ENCODE measurements at places on chromosomes 5 and 9.
A peak's percentile ranks its signal among the peaks of the same experiment; 100 is the strongest.

GRCh38 chr5:39657943-39658342 lies 233.2 kb upstream of the DAB2 start:
- DNase-seq: no peak

GRCh38 chr5:35371951-35372426 lies 141.7 kb upstream of the PRLR start:
- DNase-seq: no peak

GRCh38 chr9:133166392-133166791 lies 2.7 kb upstream of the GBGT1 start:
- no peak for DNase-seq

- no peak for DNase-seq
These were observed 55.8 kb upstream of the ABL1 start for GRCh38 chr9:130779153-130779855.

DNA sequence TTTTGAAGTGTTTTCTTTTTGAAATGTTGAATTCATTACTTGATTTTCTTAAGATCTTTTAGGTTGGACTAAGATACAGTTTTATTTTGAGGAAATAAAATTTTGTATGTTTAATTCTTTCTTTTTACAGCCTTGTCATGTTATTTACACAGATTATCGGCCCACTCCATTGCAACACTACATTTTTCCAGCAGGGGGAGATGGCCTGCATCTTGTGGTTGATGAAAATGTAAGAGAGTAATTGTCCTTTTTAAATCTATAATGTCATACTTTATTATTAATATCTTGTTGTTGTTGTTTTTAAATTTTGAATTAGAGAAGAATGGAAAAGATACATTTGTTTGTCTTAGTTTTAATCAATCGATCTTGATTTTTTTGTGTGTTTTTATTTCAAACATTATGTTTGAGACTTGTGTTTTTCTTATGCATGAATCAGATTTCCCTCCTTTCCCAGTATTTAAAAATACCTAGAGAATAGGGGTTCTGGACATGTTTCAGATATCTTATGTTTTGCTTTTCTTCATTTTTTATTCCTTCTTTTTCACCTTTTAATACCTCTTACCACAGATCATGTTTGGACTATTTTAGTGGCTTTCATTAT lies 36.7 kb downstream of the MTREX start:
- DNase-seq: peak; percentile 57

DNA sequence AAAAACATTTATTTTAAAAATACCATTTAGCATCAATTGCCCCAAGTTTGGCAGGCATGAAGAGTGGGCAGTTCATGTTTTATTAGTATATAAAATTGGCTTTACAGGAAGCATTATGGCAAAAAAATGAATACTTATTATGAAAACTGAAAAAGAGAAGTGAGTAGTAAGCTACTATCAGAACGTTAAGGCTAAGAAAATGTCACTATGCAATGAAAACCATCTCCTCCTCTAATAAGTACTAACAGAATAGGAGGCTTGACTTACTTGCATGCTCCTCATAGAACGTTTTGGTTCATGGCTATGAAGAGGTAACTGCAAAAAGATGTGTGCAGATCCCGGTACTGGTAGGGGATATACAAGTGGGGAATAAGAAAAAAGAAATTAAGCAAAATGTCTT lies 23.6 kb downstream of the TICAM2 start:
- DNase-seq: no peak

DNA sequence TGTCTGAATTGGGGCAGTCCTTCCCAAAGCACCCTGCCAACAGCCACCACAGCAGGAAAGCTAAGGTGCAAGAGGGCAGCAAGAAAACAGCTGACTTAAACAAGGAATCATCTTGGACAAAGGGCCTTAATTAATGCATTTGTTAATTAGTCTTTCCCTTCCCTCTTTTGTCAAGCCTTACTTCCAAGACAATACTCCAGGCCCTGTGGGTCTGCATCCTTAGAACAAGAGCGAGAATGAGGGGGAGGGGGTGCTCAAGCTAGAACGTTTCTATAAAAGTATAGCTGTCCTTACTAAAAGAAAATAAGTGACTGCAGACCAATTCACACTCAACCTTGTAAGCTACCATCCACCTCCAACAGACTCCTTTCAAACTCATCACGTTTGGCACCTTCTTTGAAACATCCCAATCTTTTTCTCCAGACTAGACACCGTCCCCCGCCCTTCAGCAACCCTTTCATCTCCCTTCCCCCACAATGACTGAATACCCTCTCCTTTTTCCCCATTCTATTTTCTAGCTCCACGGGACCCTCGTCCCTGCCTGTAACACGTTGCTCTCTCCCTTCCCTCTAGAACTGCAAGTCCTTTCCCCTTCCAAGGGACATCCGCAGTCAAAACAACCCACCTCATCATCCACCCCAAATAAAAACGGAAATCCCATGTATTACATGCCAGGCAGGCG lies 85.7 kb upstream of the RNF38 start:
- DNase-seq: no peak

DNA sequence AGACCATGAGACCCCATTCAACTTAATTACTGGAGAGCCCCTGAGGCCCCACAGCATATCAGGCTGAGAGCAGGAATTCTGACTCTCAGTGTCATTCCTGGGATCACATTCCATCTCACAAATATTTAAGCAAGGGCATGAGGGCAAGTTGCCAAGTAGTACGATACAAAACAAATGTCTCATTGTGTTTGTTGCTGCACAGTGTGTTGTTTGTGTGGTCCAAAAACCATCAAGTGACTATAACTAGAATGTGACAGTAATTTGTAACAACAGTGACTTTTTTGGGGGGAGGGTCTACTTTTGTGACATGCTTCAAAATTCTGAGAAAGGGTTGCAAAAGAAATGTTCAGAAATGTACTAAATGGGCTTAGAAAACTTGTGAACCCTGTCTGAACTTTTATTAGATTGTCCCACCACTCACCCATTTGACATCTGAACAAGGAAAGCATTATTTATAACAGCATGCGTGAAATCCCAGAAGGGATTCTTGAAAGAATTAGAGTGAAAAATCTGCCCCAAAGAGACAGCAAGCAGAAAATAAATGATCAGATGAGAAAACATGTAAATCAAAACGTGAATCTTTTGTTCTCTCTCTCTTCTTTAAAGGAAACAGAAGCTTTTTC lies 347.0 kb downstream of the NTRK2 start:
- no peak for DNase-seq

- no peak for DNase-seq
These were observed 720 bp downstream of the NUDT12 start for GRCh38 chr5:103561685-103562452.

- no peak for DNase-seq
These were observed 250.3 kb downstream of the TRIM32 start for GRCh38 chr9:116937361-116937760.

DNA sequence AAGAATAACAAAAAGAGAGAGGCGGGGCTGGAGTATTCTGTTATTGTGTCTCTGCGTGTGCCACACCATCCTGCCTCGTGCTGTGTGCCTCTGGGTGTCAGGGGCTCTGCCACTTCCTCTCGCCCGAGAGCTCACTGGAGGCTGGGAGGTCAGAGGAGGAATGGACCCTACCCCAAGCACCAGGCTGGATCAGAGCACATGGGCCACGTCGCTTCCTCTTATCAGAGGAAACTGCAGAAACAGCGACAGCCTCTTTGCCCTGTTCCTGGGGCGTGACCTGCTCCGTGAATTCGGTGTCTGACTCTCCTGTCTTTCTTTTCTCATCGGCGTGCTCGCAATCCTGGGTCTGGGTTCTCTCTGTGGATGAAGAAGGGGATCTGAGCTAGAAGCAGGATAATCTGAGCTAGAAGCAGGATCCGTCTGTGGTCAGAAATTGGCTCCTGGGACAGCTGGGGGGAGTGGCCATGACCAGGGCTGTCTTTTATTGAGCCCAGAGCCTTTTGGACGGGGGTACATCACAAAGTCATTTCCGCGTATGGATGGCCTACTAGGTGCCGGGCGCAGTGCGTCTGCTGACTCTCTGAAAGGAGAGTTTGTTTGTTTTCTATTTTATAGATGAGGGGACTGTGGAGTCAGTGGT lies 150.3 kb upstream of the COL5A1 start:
- no peak for DNase-seq

GRCh38 chr9:20486552-20486951 lies 135.7 kb downstream of the MLLT3 start:
- no peak for DNase-seq

- DNase-seq: no peak
These were observed 47.5 kb upstream of the UBAC1 start for GRCh38 chr9:136008693-136008997.

- no peak for DNase-seq
These were observed 18.1 kb upstream of the ZNF608 start for GRCh38 chr5:124764585-124764984.
